Anterior cingulate cortex (tissue), 58 donors: ENCODE measurements at places on chromosomes 2 and 18.

- DNase-seq: no peak
Observed at GRCh38 chr18:70420146-70420898, 131.5 kb downstream of the SOCS6 start.

GRCh38 chr2:121235542-121235941 lies 49.5 kb downstream of the TFCP2L1 start:
- DNase-seq: no peak

DNA sequence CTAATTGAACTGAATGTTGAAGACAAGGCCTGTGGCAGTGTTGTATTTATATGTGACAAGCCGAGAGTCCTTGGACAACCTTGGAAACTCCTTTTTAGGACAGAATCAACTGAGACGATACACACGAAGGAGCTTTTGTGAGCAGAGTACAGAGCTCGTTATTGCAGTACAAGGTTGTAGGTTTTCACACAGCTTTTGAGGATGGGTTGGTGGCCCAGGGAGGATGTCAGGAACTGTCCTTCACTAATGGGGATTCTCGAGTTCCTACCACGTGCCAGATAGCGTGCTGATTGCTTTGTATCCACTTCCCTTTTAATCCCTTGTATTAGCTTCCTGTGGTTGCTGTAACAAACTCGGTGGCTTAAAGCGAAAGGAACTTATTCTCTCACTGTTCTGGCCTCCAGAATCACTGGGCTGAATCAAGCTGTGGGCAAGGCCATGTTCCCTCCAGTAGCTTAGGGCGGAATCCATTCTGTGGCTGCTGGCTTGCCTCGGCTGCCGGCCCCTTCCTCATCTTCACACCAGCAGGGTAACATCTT lies 20.2 kb downstream of the INPP4A start:
- DNase-seq: no peak

- DNase-seq: no peak
Observed at GRCh38 chr2:196336715-196337114, 165.3 kb upstream of the STK17B start.

- DNase-seq: no peak
Observed at GRCh38 chr18:13137670-13138419, 80.7 kb upstream of the LDLRAD4 start.

GRCh38 chr18:3498698-3499471 lies 48.9 kb downstream of the TGIF1 start:
- no peak for DNase-seq

DNA sequence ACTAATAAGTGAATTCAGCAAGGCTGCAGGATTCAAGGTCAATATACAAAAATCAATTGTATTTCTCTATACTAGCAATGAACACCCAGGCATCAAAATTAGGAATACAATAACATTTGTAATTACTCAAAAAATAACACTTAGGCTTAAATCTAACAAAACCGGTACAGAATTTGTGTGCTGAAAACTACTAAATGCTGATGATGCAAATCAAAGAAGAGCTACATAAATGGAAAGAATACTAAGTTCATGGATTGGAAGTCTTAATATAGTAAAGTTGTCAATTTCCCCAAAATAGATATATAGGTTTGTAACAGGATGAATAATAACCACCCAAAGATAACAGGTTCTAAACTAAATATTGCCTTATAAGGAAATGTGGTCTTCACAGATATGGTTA lies 286.5 kb downstream of the ALK start:
- no peak for DNase-seq

GRCh38 chr2:208722731-208723130 lies 316.1 kb downstream of the PTH2R start:
- no peak for DNase-seq

GRCh38 chr18:42113529-42114191 lies 158.6 kb downstream of the PIK3C3 start:
- no peak for DNase-seq

DNA sequence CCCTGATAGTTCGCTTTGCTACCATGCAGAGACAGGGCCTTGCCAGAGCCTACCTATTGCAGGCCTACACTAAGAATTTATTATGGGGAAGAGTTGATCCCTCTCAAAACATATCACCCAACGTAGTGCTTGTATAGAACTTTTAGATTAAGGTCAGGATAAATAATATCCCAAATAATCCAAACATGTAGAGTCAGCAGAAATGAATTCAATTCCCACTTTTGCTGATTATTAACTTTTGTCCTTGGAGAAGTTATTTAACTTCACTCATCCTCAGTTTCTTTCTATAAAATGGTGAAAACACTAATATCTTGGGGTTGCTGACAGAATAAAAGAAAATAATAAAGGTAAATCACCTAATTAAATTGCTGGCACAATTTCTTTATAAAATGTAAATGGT lies 294.1 kb downstream of the XIRP2 start:
- no peak for DNase-seq

DNA sequence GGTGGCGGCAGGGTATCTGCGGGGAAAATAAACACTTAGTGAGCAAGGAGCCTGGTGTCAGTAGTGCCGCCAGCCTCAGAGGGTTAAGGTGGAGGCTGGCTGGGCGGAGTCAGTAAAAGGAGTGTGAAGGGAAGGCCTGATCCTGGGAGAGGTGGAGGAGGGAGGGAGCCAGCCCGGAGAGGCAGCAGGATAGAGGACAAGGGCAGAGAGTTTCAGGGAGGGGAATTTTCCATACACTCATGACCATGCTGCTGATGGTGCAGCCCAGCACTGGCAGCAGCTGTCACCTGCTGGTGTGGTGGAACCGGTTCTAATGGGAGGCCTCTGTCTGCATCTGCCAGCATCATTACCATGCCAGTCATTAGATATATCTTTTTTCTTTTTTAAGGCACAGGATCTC lies 2.0 kb upstream of the TEX44 start:
- no peak for DNase-seq

DNA sequence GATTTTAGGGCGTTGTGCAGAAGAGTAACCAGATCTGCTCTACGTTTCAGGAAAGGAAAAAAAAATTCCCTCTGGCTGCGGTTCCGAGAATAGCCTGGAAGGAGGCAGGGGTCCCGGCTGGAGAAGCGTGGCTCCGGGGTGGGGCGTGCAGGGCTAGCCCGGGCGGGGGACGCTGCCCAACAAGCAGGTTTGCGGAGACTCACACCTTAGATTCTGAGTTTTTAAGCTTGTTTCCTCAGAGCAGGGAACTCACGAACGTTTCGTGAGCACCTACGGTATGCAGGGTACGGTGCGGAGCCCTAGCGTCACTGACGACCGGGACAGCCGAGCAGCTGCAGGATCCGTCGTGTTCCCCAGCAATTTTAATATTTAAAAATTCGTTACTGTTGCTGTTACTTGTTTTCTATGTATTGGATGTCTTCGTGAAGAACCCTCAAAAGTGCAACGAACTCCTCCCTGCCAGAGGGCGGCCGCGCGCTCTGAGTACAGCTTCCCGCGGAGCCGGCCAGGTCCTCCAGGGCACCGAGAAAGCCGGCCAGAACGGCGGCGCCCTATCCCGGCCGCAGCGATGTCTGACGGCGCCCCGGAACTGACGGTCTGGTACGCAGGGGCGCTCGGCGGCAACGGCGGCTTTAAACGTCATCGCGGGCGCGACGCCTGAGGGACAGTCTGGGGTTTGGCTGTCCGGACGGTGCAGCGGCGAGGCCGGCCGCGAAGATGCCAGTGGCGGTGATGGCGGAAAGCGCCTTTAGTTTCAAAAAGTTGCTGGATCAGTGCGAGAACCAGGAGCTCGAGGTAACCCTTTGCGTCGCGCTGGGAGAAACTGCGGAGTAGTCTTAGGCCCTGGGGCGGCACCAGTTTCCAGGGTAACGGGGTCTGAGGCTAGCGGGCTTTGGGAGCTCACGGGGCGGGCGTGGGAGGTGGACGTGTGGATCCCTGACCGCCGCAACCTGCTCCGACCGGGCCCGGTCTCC lies at the start of gene COPS8:
Gene COPS8 (plus strand): TSS at position 642 of the 974 bp plus-strand sequence. CDS start 76 bp downstream, at position 718.
- peak; percentile 85 for DNase-seq

GRCh38 chr2:46508312-46508711 lies 28.9 kb downstream of the TMEM247 start:
- no peak for DNase-seq
